ENCODE measurements at places on chromosomes 5 and 9. TPM values are rescaled to one million over a fixed set of nuclear protein-coding genes. Genes with fewer than 3 reads are reported as not detected.

Gene QSOX2
- 6.1 TPM for total RNA-seq

Gene PNPLA7
- 16.2 TPM for total RNA-seq

Gene PCDHGC5
- total RNA-seq, result 3.4 TPM

Gene SYK
- total RNA-seq, result 12.0 TPM

Gene ENHO
- total RNA-seq, result not detected

Gene CDX1
- not detected for total RNA-seq

Gene SPINK1
- not detected for total RNA-seq

Gene TXNDC8
- not detected for total RNA-seq

Gene ANKRD33B
- total RNA-seq, result 14.2 TPM

Gene PCDHB7
- 0.98 TPM for total RNA-seq

Gene HTR4
- 2.9 TPM for total RNA-seq

DNA sequence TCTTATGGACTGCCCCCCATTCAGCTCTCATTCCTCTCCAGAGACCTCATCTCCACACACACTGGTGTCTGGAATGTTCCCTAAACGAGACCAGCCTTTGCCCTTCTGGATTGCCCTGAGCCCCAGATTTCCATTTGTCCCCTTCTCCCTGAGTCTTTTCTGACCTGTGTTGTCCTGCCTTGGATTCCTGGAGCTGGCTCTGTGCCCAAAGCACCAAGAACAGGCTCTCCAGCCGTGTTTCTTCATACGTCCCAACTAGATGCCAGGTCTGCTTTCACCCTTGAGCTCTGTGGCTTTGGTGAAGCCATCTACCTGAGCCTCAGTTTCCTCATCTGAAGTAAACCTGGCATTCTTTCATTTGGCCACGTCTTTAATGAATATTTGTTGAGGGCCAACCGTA, 6.3 kb downstream of the CCDC180 start:
- H3K36me3 ChIP-seq, result peaks cover 13% of the 10 kb centered on the region
- no peaks in the 10 kb centered on the region for H3K27me3 ChIP-seq
- DNase-seq, result no peak

DNA sequence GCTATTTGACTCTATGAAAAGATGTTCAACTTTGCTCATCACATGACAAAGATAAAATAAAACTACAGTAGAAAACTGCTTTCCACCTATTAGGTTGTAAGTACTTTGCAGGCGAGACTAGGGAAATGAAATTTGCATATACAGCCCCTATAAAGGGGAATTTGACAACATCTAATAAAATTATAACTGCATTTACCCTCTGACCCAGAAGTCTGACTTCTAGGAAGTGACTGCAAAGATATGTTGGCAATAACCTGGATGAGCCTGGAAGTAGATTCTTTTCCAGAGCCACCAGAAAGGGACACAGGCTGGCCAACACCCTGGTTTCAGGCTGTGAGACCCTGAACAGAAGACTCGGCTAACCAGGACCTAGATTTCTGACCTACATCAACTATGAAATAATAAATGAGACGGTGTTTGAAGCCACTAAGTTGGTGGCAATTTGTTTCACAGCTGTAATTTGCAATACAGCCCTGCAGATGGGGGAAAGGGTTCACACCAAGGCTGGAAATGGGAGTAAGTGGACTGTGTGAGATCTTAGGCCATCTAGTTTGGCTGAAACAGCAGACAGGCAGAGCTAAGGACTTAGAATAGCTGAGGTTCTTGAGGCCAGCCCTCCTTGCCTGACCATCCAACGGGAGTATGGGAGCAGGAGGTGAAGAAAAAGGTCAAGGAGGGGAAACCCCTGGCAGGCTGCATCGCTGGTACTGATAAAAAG, 106.6 kb downstream of the SIL1 start:
- H3K4me3 ChIP-seq, result no peak overlapping the region
- no peaks in the 10 kb centered on the region for H3K4me1 ChIP-seq
- no peaks in the 10 kb centered on the region for H3K27me3 ChIP-seq

- H3K27ac ChIP-seq, result no peak overlapping the region
- H3K27me3 ChIP-seq, result no peaks in the 10 kb centered on the region
- no peak for DNase-seq
- H3K36me3 ChIP-seq, result no peaks in the 10 kb centered on the region
- no peaks in the 10 kb centered on the region for H3K4me1 ChIP-seq
These were observed 178.5 kb upstream of the SLC24A2 start for GRCh38 chr9:19967216-19967887.

- no peaks in the 10 kb centered on the region for H3K36me3 ChIP-seq
- H3K27me3 ChIP-seq, result no peaks in the 10 kb centered on the region
- DNase-seq, result no peak
- H3K4me1 ChIP-seq, result peaks cover 5% of the 10 kb centered on the region
These were observed 49.9 kb upstream of the SSBP2 start for GRCh38 chr5:81800797-81801196.

DNA sequence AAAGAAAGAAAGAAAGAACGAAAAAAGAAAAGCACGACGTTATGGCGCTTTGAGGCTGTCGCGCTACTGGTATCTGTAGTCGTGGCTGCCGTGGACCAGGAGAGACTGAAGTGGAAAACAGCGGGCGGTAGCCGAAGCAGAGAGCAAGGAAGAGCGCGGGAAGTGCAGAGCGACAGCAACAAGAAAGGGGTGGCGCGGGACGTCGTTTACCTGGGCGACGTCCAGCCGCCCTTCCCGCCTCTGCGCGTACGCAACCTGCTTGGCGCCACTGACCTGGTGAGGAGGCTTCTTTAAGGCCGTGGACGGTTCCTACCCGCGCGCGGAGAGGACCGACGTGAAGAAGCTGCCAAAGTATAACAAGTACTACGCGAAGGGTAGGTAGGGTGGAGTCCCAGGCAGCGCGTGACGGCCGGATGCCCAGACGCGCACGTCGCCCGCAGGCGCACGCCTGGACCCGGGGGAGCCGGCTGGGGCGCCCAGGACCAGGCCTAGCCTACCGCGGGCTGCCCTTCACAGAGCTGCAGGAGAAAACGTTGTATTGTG, 15.4 kb downstream of the CCL28 start:
- H3K4me1 ChIP-seq, result peaks cover 4% of the 10 kb centered on the region
- H3K4me3 ChIP-seq, result peak overlapping the region; percentile 53
- H3K27me3 ChIP-seq, result no peaks in the 10 kb centered on the region
- no peak for DNase-seq

- DNase-seq, result no peak
- no peaks in the 10 kb centered on the region for H3K36me3 ChIP-seq
- no peaks in the 10 kb centered on the region for H3K27me3 ChIP-seq
- H3K4me3 ChIP-seq, result no peak overlapping the region
- H3K27ac ChIP-seq, result no peak overlapping the region
These were observed 119.3 kb upstream of the WWC1 start for GRCh38 chr5:168171901-168172759.

GRCh38 chr5:77065256-77065655, 21.8 kb downstream of the ZBED3 start:
- no peak for DNase-seq
- no peaks in the 10 kb centered on the region for H3K27me3 ChIP-seq

DNA sequence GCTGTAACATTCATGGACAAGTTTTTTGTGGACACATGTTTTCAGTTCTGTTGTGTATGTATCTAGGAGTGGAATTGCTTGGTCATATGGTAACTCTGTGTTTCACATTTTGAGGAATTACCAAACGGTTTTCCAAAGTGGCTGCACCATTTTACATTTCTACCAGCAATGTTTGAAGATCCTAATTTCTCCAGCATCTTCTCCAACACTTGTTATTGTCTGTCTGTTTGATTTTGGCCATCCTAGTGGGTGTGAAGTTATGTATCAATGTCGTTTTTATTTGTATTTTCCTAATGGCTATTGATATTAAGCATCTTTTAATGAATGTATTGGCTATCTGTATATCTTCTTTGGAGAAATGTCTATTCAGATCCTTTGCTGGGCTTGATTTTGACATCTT, 6.9 kb downstream of the TMEFF1 start:
- no peaks in the 10 kb centered on the region for H3K36me3 ChIP-seq
- no peak overlapping the region for H3K4me3 ChIP-seq
- no peaks in the 10 kb centered on the region for H3K27me3 ChIP-seq
- no peak for DNase-seq
- H3K27ac ChIP-seq, result no peak overlapping the region

GRCh38 chr5:34606101-34606500, 50.0 kb upstream of the RAI14 start:
- H3K4me3 ChIP-seq, result no peak overlapping the region
- H3K27me3 ChIP-seq, result no peaks in the 10 kb centered on the region
- no peaks in the 10 kb centered on the region for H3K36me3 ChIP-seq
- H3K27ac ChIP-seq, result no peak overlapping the region
- no peak for DNase-seq

- no peaks in the 10 kb centered on the region for H3K4me1 ChIP-seq
- H3K27me3 ChIP-seq, result no peaks in the 10 kb centered on the region
- no peak overlapping the region for H3K4me3 ChIP-seq
- H3K36me3 ChIP-seq, result no peaks in the 10 kb centered on the region
These were observed 103.9 kb upstream of the ICE1 start for GRCh38 chr5:5318426-5319190.

DNA sequence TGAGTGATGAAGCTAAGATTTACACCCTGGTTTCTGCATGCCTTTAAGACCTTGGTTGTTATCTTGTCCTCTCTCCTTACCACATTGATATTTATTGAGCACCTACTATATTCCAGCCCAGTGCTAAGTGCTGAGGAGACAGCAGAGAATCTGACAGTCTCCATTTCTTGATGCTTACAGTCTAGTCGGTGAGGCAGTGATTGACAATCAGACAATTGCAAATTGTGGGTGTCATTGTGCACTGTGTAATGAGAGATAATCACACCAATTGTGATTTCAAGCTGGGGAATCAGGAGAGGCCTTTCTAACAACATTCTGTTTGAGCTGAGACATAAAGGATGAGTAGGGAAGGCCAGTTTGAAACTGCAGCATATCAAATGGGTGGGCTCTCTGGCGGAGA, 41.7 kb upstream of the PPARGC1B start:
- H3K36me3 ChIP-seq, result no peaks in the 10 kb centered on the region
- H3K4me1 ChIP-seq, result no peaks in the 10 kb centered on the region
- H3K4me3 ChIP-seq, result no peak overlapping the region
- DNase-seq, result no peak
- H3K27ac ChIP-seq, result no peak overlapping the region

GRCh38 chr5:9194509-9194908, 351.4 kb downstream of the SEMA5A start:
- no peaks in the 10 kb centered on the region for H3K4me1 ChIP-seq
- H3K36me3 ChIP-seq, result no peaks in the 10 kb centered on the region
- no peaks in the 10 kb centered on the region for H3K27me3 ChIP-seq
- no peak overlapping the region for H3K4me3 ChIP-seq
- no peak overlapping the region for H3K27ac ChIP-seq

- no peak overlapping the region for H3K27ac ChIP-seq
- H3K27me3 ChIP-seq, result no peaks in the 10 kb centered on the region
- DNase-seq, result no peak
- H3K4me1 ChIP-seq, result no peaks in the 10 kb centered on the region
- H3K36me3 ChIP-seq, result no peaks in the 10 kb centered on the region
These were observed 94.1 kb downstream of the GPR21 start for GRCh38 chr9:123127512-123128075.

DNA sequence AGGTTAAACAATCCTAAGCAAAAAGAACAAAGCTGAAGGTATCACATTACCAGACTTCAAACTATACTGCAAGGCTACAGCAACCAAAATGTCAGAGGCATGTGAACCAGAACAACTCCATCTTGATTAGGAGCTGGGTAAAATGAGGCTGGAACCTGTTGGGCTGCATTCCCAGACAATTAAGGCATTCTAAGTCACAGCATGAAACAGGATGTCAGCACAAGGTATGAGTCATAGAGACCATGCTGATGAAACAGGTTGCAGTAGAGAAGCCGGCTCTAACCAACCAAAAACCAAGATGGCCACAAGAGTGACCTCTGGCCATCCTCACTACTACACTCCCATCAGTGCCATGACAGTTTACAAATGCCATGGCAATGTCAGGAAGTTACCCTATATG, 252.0 kb downstream of the RASEF start:
- no peak overlapping the region for H3K4me3 ChIP-seq
- DNase-seq, result no peak
- H3K27me3 ChIP-seq, result no peaks in the 10 kb centered on the region
- no peaks in the 10 kb centered on the region for H3K4me1 ChIP-seq
- H3K27ac ChIP-seq, result no peak overlapping the region
- no peaks in the 10 kb centered on the region for H3K36me3 ChIP-seq

DNA sequence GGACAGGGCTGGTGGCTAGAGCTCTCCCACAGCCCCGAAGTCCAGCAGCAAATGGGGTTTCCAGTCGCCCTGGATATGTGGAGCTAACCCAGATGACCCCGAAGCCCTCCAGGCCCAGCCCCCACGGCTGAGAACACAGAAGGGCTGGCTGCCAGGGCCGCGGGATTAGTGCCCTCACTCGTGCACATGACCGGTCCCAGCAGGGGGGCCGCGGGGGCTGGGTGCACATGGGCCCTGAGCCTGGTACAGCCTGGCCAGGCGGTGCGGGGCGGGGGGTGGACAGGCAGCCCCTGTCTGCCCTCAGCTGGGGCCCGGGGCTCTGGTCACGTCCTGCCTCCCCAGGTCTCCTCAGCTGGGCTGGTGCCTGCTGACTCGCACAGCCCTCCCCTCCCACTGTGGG, 5.9 kb downstream of the SSNA1 start:
- no peak for DNase-seq
- H3K27me3 ChIP-seq, result no peaks in the 10 kb centered on the region
- H3K27ac ChIP-seq, result no peak overlapping the region
- no peak overlapping the region for H3K4me3 ChIP-seq

DNA sequence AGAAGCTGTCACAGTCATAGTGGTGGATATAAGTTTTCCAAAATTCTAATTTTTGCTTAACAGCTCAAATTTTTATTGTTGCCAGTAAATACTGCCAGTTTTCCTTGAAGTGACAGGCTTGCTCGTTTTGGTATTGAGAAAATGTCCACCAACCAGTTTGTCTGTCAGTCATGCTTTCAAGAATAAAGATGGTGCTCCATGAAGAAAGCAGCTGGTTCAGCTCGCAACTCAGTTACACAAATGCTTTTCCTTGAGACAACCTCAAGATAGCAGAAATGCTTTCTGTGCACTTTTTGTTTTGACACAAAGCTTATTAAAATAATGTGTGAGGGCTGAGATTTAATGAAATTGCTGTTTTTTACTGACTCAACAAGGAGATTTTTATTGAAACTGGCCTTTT, 135.7 kb downstream of the LRRC70 start:
- H3K4me1 ChIP-seq, result no peaks in the 10 kb centered on the region
- no peak overlapping the region for H3K4me3 ChIP-seq
- H3K27ac ChIP-seq, result no peak overlapping the region
- H3K27me3 ChIP-seq, result no peaks in the 10 kb centered on the region
- H3K36me3 ChIP-seq, result no peaks in the 10 kb centered on the region

DNA sequence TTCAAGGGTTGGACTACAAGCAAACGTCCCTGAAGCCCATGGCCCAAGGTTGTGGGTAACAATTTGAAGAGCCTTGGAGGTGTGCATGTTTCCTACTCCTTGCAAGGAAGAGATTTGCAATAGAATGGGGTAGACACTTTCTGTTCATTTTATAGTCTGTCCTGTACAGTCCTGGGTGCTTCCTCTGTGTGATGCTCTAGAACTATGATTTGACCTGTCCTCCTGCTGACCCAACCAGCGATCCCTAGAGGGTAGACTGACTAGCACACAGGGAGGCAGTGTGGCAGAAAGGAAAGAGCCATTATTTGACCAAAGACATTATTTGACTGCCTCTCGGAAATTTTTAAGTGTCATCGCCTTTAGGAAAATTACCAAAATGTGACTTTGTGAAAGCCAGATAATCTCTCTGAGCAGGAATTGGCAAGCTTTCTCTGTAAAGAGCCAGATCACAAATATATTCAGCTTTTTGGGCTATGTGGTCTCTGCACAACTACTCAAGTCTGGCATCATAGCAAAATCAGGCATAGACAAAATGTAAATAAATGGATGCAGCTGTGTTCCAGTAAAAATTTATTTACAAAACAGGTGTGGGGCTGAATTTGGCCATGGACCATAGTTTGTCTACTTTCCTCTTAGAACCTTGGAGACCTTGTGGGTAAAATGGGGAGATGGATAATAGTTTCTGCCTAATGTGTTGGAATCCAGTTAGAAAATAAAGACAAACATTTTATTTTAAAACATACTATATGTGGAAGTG, 106.8 kb downstream of the DMRT2 start:
- no peak overlapping the region for H3K4me3 ChIP-seq
- no peaks in the 10 kb centered on the region for H3K36me3 ChIP-seq
- DNase-seq, result no peak

Measured in vagina (tissue), 2 donors.